ENCODE measurements at places on chromosomes 1 and 21.
A peak's percentile ranks its signal among the peaks of the same experiment; 100 is the strongest.

- no peak for DNase-seq
Measured at GRCh38 chr1:198316546-198317100, 159.8 kb downstream of the NEK7 start.

DNA sequence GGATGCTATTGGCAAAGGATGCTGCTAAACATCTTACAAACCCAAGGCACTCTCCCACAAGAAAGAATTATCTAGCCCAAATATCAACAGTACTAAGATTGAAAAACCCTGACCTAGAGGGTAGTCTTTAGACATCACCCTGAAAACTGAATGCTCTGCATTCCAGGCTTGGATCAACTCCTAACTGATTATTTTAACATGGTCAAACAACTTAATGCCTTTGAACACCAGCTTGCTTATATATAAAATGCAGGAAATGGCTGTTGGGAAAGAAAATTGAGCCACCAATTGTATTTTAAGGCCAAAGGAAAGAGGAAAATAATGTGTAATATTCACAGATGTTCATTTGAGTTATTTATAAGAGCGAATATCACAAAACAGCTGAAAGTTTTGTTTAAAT lies 72.2 kb upstream of the C1orf87 start:
- no peak for DNase-seq

- no peak for DNase-seq
Measured at GRCh38 chr1:165456114-165456513, 11.2 kb upstream of the RXRG start.

GRCh38 chr1:180646547-180646946 lies 14.7 kb downstream of the XPR1 start:
- no peak for DNase-seq

- DNase-seq: no peak
Measured at GRCh38 chr1:229344139-229344538, 1.3 kb upstream of the CCSAP start.

DNA sequence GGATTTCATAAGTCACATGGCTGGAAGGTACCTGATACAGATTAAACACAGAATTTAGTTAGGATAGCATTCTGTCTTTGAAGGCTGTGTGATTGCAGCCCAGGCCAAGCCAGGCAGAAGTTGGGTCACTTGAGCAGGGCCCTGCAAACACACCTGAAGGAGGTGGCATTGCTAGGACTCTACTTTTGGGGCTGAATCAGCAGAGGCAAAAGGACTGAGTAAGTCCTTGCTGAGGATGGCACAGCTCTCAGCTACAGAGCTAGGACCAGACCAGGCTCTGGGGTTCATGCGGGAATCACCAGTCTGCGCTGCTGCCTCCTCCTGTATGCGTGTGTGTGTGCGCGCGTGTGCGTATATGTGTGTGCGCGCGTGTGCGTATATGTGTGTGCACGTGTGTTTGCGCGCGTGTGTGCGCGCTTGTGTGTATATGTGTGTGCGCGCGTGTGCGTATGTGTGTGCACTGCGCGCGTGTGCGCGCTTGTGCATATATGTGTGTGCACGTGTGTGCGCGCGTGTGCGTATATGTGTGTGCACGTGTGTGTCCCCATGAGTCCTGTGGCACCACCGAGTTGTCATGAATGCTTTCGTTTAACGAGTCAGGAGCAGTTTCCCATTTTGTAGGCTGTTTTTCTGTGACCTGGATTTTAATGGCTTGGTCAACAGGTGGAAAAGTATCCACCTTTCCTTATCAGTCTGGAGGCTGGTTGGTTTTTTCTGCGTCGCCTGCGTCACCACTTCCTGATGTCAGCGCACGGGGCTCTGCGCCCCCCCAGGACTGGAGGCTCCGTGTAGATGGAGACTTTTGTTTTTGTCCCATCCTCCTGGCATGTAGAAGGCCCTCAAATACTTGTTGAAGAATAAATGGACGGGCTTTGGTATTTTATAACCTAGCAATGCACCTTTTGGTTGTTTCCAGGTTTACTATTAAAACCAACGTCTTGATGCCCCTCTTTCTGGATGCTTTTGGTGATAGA lies 34.7 kb downstream of the ADARB1 start:
- no peak for DNase-seq

- DNase-seq: no peak
Measured at GRCh38 chr1:212953321-212953720, 3.0 kb downstream of the VASH2 start.

GRCh38 chr1:40840526-40841323 lies 21.4 kb downstream of the CITED4 start:
- DNase-seq: no peak

GRCh38 chr1:43285269-43285990 lies at the start of gene C1orf210:
Gene C1orf210 (minus strand): TSS chr1:43285581. CDS start chr1:43283270, 2,311 bp downstream.
- no peak for DNase-seq

GRCh38 chr1:160537714-160538665 lies 14.9 kb upstream of the SLAMF6 start:
- no peak for DNase-seq

DNA sequence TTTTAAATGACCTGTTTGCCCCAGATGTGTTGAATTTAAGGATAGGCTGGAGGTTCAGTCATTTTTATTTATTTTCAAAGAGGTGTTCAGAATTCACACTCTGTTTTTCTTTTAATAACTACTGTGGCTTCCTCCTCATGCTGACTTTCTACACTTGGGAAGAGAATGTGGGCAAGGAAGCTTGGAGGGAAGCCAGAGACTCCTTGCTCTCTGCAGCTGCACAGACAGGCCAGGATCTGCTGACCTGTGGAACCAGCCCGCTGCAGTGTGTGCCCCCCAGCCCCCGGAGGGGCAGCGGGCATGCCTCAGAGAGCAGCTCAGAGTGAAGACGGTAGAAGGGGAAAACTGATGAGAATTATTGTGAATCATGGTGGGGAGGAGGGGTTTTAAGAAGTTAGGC lies 16.9 kb downstream of the MGST3 start:
- no peak for DNase-seq

GRCh38 chr1:244636488-244637259 lies 16.3 kb upstream of the DESI2 start:
- DNase-seq: no peak

- no peak for DNase-seq
Measured at GRCh38 chr1:116477429-116477828, 93.4 kb downstream of the CD58 start.

GRCh38 chr1:17833661-17834501 lies 78.7 kb downstream of the ACTL8 start:
- peak; percentile 28 for DNase-seq
